A375 (cell line): ENCODE measurements at places on chromosomes 2 and 18. TPM values are rescaled to one million over a fixed set of nuclear protein-coding genes. Genes with fewer than 3 reads are reported as not detected.

The ZNF521 gene
- total RNA-seq = 10.4 and 12.2 TPM in 2 replicates

The LYPD6B gene
- total RNA-seq = 1.2 TPM in 1 of 2 replicates, not detected in the other

The OTOS gene
- not detected in 2 replicates for total RNA-seq

The GAD1 gene
- total RNA-seq = 7.2 and 8.1 TPM in 2 replicates

The EML6 gene
- 2.7 and 6.1 TPM in 2 replicates for total RNA-seq

The FAHD2B gene
- total RNA-seq = 11.7 and 12.0 TPM in 2 replicates

The IL1RL1 gene
- total RNA-seq = 2.8 and 4.2 TPM in 2 replicates

The SP9 gene
- total RNA-seq = not detected in 2 replicates

The UGT1A5 gene
- not detected in 2 replicates for total RNA-seq

The C2orf80 gene
- not detected in 2 replicates for total RNA-seq

The HDAC4 gene
- total RNA-seq = 6.3 and 9.9 TPM in 2 replicates

The MYO7B gene
- 0.79 and 0.80 TPM in 2 replicates for total RNA-seq

The BMPR2 gene
- total RNA-seq = 3.7 and 4.7 TPM in 2 replicates

The GALR1 gene
- total RNA-seq = not detected in 2 replicates

The ARHGAP28 gene
- total RNA-seq = 0.93 and 2.9 TPM in 2 replicates

The SKOR2 gene
- total RNA-seq = not detected in 2 replicates

The C2orf66 gene
- 0.15 TPM in 1 of 2 replicates, not detected in the other for total RNA-seq

The NEUROD1 gene
- total RNA-seq = not detected in 2 replicates

The FASTKD2 gene
- total RNA-seq = 18.2 and 21.8 TPM in 2 replicates

The STRADB gene
- 12.8 and 13.0 TPM in 2 replicates for total RNA-seq

The PID1 gene
- 0.45 and 0.72 TPM in 2 replicates for total RNA-seq

The ALLC gene
- total RNA-seq = 0.41 TPM in 1 of 2 replicates, not detected in the other
